Stimulated activated CD4-positive, alpha-beta T cell treated with anti-CD3 and anti-CD28 coated beads, Interleukin-1b, Interleukin-23, amount 100 ng/mL, for 4 hours (primary cell): ENCODE measurements at places on chromosomes 1 and 21.

DNA sequence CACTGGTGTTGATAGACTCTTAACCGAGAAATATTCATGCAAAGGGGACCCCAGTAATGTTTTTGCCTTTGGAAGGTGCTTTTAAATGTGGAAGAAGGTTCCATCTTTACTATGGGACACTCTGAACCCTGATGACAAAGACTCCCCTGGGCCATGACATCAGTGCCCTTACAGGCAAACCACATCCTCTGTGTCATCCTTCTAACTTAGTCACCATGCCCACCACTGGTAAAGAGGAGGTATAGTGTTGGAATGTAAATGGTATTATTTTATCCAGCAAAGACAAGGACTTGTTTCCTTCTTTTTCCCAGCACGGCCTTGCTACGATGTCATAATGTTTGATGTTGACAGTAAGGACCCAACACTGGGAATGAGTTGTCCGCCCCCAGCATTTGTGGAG lies 12.6 kb downstream of the METTL13 start:
- DNase-seq: peak; percentile 36

DNA sequence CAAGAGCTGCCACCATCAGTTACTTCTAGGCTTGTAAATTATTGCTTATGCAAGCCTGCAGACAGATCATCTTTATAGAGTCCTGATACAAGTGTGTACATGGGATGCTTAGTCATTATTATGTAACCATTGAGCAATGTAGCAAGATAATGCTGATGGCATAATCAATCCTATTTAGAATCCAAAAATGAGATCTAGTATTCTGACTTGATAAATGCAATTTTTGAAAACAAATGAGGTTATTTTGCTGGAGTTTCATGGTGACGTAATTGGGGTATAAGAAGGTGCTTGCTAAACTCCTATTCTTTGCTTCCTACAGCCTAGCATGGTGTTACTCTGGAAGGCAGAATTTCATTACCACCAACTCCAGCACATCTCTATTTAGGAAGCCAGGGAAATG lies 801.7 kb upstream of the PRMT6 start:
- DNase-seq: no peak

- no peak for DNase-seq
Measured at GRCh38 chr1:88609051-88609450, 75.0 kb upstream of the PKN2 start.

DNA sequence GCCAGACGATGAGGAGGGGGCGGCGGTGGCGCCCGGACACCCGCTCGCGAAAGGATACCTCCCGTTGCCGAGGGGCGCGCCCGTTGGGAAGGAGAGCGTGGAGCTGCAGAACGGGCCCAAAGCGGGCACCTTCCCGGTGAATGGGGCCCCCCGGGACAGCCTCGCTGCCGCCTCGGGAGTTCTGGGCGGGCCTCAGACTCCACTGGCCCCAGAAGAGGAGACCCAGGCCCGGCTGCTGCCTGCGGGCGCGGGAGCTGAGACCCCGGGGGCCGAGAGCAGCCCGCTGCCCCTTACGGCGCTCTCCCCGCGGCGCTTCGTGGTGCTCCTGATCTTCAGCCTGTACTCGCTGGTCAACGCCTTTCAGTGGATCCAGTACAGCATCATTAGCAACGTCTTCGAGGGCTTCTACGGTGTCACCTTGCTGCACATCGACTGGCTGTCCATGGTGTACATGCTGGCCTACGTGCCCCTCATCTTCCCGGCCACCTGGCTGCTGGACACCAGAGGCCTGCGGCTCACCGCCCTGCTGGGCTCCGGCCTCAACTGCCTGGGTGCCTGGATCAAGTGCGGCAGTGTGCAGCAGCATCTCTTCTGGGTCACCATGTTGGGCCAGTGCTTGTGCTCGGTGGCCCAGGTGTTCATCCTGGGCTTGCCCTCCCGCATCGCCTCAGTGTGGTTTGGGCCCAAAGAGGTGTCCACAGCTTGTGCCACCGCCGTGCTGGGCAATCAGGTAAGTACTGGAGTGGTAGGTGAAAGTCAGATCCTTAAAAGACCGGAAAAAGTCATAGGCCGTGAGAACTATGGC lies 588 bp downstream of the FLVCR1 start:
- no peak for DNase-seq

DNA sequence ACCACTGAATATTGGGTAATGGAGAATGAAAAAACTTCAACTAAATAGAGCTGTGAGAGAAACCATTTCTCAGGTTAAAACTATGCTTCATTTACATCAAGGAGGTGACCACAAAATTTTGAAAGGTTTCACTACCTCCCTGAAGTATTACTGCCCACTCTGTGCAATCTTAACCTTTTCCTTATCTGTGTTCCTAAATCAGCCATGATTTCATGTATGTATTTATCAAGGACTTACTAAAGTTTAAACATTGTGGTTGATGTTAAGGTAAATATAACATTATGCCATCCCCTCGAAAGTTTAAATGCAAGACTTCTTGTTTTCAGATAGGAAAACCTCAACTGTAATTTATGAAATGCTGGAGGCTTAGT lies 84.4 kb downstream of the CLEC20A start:
- DNase-seq: no peak

DNA sequence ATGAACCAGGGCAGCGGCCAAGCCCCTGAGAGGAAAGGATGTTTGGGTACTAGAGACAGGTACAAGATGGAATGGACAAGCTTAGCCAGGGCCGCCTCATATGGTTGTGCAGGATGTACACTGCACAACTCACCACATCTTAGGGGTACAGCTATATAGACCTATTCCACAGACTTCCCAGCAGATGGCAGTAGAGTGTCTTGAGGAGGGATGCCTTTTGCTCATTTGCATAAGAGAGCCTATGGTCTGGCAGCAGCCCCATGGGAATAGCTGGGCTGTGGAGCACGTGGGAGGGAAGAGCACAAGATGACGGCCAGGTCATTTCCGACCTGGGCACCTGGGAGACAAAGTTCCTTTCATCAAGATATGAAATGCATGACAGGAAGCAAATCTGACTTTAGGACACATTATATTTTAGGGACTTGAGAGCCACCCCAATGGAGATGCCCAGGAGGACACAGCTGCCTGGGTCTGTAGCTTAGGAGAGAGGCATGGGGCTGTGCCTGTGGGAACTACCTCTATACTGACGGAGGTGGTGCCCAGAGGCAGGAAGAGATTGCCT lies 215.5 kb downstream of the KCNJ6 start:
- no peak for DNase-seq

DNA sequence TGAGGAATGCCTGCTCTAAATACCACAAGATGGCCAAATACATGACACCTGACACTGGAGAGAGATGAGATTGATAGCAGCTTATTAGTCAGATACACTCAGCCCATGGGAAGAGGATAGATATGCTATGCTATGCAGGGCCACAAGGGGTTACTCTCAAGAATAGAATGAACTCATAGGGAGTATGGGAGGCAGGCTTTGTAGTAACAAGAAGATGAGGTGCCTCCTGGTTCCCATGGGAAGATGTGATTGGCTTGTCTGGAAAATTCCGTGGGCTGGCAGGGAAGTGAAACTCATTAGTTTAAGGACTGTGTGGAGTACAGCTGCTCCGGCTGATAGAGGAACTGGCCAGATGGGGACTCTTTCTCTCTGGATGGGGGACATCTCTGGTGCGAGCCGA lies 16.5 kb downstream of the CCDC30 start:
- no peak for DNase-seq

DNA sequence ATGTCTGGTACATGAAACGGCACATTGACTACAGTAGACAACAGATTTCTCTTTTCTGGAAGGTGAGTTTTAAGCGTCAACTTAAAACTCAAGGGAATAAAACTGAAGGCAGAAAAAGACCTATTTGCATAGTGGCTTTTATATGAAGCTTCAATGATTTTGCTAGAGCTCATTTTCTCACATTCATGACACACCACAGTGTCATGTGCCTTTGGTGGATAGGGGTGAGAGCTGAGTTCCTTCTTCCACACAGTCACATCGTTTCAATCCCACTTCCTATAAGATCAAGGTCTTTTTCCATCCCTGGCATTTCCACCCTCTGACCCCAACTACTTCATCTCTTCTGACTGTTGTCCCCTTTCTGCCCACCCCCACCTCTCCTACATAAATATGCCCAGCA lies 31.0 kb downstream of the IL12RB2 start:
- DNase-seq: no peak

DNA sequence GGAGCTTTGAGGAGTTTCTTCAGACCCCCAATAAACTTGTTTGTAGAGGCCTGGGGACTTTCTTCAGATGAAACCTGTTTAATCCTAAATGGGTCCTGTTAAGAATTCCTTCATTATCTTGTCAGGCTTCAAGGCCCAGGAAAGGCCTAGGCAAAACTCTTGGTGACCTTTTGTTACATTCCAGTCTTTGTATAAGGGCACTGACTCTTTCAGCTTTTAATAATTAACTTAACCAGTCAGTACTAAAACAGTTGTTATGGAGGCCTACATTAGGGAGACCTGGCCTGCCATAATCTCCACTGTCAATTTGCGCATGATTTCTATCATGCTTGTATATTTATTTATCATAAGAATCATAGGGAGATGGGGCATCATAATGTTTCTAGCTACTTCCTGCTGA lies 110.2 kb downstream of the FCRL5 start:
- no peak for DNase-seq

DNA sequence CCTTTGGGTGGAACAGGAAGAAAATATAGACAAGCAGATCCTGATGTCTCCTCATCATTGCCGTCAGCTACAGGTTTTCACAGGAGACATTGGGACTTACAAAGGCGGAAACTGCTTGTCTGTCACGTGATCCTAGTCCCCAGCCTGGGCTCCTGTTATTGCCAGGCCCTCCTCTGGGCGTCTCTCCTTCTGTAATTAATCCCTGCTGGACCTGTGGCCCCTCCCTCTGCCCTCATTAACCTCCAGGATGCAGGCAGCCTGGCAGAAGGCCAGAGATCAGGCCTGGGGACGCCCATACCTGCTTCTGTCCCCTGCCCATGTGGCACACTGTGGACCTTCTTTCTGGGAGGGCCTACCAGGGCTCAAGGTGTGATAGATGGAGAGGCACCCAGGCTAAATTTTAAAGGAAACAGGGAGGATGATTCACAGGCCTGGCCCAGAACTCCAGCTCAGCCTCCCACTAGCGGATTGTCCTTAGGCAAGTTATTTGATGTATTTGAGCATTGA lies 2.4 kb downstream of the S100A5 start:
- DNase-seq: no peak

DNA sequence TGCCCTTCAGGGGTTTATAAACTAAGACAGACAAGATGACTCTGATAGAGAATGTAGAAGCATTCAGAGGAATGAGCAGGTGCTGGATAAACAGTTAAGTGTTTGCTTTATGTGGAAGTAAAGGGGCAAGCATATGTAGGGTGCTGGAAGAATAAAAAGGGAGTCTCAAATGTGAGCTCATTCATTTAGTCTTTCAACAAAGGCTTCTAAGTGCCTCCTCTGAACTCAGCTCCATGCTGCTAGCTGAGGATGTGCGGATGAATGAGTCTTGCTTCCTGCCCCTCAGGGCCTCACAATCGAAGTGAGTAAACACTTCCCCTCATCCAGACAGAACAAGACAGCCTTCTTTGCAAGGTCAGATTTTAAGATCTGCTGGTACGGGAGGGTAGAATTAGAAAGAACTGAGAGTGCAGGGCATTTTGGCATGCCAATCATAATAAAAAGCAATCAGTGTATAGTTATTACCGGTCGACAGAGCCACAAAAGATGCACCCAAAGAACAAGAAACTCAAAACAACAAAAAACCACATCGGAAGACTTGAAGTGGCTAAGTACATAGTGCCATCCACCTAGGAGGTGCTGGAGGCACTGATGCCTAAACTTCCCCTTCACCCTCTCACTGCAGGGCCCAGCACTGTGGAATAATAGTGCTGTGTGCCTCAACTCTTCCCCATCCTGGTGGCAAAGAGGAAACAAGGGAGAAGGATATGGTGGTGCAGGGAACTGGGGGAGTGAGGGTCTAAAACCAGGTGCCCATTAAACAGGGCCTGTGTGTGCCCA lies 69.8 kb downstream of the TNR start:
- DNase-seq: no peak

GRCh38 chr1:192584866-192585265 lies 9.3 kb downstream of the RGS1 start:
- DNase-seq: no peak

DNA sequence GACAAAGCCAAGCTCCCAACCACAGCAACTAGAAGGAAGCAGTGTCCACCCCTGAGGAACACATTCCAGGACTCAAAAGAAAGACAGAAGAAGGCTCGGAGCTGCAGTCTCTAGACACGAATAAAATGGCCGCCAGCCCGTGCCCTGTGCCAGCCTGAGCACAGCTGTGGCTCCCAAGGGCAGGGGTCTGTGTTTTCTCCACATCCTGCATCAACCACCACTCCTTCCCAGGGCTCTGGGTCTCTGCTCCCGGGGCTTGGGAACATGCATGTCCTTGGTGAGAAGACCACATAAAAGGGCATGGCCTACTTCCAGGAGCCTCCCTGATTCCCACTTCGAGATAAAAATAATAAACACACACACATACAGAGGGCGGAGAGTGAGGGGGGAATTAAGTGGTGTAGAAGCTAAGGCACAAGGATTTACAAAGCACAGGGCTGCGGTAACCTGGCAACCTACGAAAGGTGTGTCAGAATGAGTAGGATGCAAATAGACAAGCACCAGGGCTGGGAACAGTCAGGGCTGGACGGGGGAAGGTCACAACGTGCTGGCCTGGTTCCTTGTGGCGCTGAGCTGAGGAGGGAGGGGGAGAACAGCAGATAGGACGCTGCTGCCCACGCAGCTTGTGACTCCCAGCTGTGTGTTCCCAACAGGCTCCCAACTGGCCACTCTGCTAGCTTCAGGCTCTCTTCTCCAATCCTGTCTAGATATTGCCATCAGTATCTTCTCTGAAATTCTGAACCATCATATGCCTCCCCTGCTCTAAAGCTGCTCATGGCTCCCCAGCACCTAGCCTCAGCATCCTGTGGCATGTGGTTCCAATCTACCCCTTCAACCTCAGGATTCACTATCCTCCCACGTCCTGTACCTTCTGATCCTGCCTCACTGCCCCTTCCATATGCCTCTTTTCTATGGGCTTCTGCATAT lies 72.5 kb downstream of the CD34 start:
- DNase-seq: no peak

DNA sequence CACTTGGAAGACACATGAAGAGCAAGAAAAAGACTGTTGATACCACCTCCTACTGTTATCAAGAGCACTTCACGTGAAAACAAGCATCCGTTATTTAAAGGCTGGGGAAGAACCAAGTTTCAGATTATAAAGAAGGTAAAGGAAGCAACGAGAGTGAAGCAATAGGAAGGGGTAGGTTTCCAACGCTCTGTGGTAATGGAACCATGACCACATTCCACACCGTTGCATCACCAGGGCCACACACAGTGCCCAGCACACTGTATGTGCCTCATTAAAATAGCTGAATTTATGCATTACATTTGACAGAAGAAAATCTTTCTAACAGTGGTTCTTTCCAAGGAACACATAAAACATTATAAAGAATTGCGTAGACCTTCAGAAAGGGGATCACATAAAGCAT lies 435.8 kb downstream of the MRPL39 start:
- DNase-seq: no peak
